ENCODE measurements at places on chromosomes 3 and 15.
A peak's percentile ranks its signal among the peaks of the same experiment; 100 is the strongest.

DNA sequence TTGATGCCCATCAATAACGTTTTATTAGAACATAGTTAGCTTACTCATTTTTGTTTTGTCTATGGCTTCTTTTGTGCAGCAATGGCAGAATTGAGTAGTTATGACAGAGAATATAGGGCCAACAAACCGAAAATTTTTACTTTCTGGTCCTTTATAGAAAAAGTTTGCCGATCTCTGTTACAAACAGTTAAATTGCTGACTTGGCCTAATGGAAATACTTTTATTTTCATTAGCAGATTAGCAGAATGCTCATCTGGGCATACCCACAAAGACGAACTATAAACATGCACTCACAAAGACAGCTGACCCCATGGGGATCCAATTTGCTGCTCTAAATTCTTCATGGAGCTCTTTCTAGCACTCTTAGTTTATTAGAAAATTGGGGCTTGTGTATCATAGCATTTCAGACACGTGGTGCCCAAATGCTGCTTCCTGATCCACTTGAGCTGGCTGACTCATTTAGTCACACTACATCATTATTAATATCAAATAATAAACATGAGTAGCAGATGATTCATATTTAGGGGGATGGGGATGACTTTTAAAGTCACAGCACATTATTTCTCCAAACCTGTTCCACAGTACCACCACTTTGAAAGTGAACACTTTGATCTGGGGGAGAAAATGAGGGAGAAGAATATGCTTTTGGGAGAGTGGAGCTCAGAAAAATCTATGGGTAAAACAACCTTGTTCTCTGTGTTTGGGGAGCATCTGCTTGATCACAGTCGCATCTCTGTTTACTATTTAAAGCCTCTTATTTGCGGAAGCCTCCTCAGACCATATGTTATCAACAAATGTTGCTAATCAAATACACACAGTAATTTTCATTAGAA lies 228.1 kb upstream of the FEZF2 start:
- DNase-seq: no peak

DNA sequence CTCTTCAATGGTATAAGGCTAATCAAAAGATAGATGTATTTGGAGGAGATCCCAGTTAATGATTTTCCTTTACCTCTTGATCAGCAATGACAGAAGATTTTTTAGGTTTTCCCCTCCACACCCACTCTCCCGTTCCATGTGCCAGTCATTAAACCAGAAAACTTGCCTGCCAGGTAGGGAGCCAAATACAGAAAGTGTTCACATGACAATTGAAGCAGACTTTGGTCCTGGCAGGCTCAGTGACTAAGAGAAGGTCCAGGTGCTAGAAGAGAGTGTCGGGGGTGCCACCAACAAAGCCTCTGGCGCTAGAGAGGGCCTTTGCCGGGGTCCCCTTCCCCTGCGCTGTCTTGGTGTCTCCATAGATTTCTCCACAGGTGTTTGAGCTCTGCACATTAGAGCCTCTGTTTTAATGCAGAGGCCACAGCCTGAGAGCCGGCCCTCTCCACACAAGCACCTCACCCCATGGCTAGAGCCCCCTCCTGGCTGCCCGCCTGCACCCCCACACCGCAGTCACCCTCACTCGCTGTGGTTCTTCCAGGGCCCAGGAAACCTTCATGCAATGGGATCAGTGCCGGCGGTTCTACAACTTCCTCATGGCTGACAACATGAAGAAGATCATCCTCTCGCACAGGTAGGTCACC lies 36.4 kb downstream of the RLBP1 start:
- DNase-seq: no peak

DNA sequence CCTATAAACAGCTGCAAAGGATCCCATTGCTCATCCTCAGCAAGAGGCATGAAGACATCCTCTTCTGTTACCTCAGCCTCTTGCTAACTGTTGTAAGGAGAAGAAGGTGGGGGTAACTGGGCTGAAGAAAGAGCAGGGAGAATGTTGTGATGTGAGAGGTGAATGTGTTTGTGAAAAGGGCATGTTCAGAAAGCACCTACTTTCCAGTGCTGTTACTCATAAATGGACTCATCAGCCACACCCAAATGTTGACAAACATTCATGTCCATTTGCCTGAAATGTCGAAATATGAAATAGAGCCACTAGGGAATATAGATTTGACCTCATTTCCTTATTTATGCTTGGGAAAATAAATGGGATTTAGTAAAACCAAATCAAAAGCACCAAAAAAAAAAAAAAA lies 12.6 kb downstream of the SLC24A1 start:
- no peak for DNase-seq

GRCh38 chr3:43373560-43373928 lies 87.2 kb downstream of the SNRK start:
- DNase-seq: no peak

DNA sequence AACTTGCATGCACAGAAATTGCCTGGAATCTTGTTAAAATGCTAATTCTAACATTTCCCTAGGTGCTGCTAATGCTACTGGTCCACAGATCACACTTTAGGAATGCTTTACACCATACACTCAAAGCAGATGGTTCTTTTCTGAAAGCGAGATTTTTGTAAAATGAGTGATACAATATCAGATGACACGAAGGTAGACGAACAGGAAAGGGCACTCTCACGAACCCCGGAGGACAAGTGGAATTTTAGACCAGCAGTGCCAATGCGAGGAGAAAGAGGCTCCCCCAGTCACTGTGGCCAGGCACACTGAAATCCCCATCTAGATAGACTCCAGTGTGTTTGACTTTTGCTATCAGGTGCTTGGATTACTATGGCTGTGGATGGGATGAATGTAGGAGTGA lies 21.0 kb downstream of the FAIM start:
- no peak for DNase-seq

DNA sequence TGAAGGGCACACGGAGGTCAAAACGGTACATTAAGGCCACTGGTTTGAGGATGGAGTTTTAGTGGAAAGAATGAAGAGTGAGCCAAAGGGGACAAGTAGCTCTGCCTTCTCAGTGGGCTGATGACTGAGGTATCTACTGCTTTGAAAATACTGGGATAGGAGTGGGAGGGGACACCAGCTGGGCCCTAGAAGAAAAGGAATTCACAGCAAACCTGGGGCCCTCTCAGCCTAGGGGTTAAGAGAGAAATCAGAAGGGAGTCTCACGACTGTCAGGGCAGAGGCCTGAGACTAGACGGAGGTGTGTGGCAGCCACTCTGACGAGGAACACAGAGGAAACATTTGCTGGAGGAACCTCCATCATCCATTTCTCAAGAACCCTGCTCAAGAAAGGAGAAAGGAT lies 75.1 kb downstream of the TNIK start:
- no peak for DNase-seq

- DNase-seq: peak; percentile 20
These were observed 51.7 kb downstream of the SEMA5B start for GRCh38 chr3:122975924-122976293.

GRCh38 chr15:45407786-45408185 lies 29.4 kb upstream of the GATM start:
- DNase-seq: no peak

DNA sequence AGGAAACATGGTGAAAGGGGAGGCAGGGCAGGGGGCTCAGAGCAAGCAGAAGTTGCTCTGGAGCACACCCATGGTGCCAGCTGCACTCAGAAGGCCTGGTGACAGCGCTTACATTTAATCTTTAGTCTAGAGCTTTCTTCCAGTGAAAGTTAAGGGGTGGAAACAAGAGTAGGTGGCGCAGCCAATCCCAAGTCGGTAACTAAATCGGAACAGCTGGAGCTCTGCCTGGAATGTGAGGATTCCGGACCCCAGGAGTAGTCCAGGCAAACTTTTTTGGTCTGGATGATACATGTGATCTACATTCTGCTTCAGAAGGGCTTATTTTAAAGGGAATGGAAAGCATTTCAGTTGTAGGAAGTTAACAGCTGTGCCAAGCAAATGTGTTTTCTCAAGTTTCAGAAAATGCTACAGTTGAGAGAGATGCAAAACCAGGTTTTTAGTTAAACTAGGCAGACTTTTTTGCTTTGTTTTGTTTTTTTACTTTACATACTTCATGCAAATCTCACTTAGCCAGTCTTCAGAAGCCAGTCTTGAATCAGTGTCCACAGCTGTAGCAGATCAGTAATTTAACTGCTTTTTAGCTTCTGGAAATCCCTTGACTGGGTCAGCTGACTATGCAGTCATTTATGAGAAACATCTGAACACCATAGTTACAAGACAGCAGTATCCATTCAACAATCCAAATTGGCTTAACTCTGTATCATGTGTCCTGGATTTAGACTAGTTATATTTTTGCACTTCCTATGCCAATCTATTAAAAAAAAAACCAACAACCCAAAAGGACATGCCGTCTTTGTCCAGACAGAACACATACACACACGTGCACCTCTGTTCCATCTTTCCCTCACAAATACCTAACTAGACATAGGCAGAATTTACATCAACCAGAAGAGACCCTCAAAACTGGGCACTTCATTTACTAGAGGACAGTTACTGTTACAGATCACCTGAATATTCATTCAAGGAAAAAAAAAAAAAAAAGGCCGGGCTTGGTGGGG lies 33.2 kb downstream of the ZNF106 start:
- DNase-seq: peak; percentile 68

GRCh38 chr3:194787650-194788049 lies 102.0 kb downstream of the FAM43A start:
- DNase-seq: no peak

Measured in B cell (primary cell).